ENCODE measurements at places on chromosomes 6 and 20.

DNA sequence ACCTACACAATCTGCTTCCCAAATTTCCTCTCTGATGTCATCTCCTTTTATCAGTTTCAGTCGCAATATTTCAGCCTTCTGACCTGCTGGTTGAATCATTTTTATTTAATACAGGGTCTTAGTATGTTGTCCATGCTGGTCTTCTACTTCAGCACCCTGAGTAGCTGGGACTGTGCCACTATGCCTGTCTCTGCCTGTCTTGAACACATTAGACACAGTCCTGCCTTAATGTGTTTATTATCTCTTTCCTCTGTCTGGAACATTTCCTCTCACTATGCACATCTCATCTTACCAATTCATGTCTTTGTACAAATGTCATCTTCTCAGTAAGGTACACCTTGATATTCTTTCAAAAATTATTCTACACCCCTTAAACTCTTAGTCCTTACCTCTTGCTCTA is 106.5 kb downstream of the THEMIS start:
- no peak for DNase-seq

GRCh38 chr6:153780011-153780410 is 259.0 kb upstream of the OPRM1 start:
- no peak for DNase-seq

DNA sequence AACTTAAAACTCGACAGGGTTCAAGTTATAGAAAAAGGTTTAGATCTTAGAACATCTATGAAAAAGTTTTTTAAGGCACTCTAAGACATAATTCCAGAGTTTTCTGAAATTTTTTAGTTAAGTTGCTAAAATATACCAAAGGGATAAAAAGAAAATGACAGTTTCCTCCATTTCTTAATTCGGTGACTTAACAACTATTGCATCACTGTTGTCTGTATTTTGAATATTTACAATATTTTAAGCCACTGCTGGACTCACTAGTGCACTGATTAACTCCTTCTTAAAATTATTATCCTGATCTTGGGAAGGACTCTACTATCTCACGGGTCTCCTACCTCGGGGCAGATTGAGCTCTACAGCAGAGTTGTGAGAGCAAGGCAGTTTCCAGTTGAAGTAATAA is 91.0 kb downstream of the ADGB start:
- DNase-seq, result no peak

DNA sequence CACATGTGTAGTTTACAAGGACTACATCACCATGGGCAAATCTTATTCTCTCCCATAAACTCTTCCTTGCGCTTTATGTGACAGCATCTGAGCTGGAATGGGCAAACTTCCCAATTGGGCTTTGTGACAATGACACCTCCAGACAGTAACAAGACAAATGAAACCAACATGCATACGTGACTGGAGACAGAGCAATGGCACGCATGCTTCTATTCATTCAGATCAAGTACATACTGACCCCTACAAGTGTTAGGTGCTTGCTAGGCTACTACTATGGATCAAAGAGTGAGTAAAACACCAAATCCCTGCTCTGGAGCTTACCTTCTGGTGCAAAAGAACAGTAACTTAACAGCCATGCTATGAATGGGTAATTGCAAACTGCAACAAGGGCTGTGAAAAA is 394.9 kb downstream of the BTBD9 start:
- DNase-seq, result no peak

- no peak for DNase-seq
These were observed 1.3 kb downstream of the SULF2 start for GRCh38 chr20:47783828-47784598.

DNA sequence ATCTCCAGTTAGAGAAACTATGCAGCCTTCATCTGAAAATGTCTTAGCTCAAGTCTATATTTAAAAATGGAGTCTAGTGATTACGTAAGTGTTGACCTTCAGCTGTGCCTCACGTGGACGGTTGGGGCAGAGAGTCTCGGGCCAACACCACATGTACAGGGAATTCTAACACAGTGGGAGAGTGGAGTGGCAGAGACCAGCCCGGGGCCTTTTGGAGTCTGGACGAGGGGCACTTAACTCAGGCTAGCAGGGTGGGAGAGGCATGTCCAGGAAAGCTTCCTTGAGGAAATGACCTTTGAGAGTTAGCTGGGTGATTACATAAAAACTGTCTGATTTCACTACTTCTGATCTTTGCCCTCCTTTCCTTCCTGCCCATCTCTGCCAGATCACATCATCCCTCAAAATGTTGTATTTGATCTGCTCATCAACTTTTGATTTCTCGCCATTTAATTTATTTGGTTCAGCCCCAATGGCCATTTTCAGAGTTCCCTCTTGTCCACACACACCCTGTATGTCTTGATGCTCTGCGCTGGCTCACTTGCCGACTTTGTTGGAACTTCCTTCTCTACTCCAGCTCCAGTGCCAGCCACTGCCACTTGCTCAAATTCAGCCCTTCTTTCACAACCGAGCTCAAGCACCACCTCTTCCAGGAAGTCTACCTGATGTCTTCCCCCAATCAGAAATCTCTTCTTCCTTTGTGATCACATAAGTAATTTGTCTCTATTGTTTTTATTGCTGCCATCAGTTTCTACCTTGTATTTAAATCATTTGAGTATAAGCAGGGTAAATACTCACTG is 2.6 kb downstream of the ARMC2 start:
- DNase-seq, result no peak

DNA sequence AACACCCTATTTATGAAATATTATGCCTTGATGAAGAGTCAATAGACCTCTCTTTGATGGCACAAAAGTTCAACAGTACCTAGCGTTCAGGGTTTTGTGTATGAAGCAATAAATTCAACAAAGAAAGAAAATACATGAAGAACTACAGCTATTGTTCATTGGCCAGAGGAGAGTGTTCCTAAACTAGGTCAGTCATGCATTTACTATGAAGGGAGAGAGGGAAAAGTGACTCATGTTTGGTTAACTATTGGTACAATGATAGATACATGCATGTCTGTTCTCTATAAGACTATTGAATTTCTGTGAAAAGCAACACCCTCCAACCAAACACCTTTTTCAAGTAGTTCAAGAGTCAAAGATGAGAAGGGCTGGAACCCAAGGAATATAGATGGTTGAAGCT is 50.7 kb downstream of the CLIC5 start:
- no peak for DNase-seq

GRCh38 chr6:129663531-129663930 is 46.4 kb downstream of the ARHGAP18 start:
- no peak for DNase-seq

DNA sequence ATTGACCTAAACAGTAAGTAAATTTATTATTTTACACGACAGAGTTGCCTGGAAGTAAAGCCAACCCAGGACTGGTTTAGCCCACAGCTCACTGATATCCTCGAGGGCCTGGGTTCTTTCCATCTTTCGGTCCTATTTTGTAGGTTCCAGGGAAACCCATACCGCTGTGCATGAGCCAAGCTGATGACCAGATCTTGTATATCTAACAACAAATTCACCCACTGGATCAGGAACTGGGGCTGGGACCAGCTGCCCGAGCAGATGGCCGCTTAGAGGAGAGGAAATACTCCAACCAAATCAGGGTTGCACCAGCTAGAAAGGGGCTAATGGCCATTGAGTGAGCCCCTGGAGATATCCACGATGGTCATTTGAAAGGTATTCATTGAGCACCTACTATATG is 139.2 kb downstream of the BACH2 start:
- DNase-seq, result no peak

- no peak for DNase-seq
These were observed 279.4 kb downstream of the RFPL4B start for GRCh38 chr6:112626468-112627082.

DNA sequence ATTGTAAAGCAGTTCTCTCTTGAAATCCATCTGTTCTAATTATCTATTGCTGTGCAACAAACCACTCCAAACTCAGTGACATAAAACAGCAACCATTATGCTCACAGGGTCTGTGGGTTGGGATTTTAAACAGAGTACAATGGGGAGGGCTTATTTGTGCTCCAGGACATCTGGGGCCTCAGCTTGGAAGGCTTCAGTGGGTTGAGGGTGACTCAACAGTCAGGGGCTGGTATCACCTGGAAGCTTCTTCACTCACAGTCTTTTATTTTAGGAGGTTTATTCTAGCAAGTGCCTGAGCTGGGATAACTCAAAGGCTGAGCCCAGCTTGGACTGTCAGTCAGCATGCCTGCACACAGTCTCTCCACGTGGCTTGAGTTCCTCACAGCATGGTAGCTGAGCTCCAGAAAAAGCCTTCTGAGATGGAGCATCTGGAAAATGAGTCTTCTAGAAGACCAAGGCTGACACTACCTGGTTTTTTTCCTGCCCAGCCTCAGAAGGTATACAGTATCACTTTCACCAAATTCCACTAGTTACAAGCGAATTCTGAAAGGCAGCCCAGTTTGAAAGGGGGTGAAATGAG is 234.6 kb upstream of the ID4 start:
- no peak for DNase-seq

DNA sequence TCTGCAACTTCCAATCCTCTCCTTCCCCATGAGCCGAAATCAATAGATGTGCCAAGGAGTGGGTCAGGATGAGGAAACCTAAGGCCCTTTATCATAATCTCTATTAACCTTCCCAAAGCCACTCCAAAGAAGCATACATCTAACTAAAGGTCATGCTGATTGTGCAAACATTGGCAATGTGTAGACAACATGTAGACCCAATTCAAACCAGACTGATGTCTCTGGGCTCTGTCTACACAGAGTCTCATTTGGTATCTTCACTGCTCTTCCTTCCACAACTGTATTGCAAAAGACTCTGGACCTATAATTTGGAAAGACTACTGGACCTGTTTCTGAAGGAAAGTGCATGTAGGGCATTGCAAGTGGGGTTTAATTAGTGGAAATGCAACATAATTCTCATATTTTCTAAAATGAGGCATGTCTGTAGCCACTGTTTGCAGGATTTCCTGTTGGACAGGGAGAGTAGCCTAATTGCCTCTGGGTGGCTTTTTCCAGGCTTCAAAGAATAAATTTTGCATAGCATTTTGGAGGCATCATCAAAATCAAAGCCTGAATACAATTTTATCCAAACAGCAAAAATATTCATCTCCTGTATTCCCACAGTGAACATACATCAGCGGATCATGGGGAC is 35.0 kb upstream of the MLIP start:
- no peak for DNase-seq

GRCh38 chr6:82365016-82365795 is 1.6 kb downstream of the TPBG start:
- DNase-seq, result no peak

GRCh38 chr6:22250486-22250885 is 46.4 kb downstream of the PRL start:
- no peak for DNase-seq

DNA sequence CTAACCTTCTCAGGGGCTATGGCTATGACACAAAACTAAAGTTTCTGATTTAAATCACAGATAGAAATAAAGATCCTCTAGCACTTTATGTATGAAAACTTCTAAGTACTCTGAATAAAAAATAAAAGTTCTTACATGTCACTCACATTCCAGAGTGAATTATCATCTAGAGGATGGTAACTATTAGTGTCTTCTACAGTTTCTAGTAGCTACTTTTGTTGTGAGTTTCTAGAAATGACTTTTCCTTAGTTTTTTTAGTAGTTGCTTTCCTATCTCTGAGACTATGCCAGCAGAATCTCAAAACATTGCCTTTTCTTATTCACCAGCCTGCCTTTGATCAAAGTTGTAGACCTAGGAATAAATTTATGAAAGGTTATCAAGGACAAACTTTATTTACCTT is 10.1 kb downstream of the ZNF318 start:
- DNase-seq, result no peak

DNA sequence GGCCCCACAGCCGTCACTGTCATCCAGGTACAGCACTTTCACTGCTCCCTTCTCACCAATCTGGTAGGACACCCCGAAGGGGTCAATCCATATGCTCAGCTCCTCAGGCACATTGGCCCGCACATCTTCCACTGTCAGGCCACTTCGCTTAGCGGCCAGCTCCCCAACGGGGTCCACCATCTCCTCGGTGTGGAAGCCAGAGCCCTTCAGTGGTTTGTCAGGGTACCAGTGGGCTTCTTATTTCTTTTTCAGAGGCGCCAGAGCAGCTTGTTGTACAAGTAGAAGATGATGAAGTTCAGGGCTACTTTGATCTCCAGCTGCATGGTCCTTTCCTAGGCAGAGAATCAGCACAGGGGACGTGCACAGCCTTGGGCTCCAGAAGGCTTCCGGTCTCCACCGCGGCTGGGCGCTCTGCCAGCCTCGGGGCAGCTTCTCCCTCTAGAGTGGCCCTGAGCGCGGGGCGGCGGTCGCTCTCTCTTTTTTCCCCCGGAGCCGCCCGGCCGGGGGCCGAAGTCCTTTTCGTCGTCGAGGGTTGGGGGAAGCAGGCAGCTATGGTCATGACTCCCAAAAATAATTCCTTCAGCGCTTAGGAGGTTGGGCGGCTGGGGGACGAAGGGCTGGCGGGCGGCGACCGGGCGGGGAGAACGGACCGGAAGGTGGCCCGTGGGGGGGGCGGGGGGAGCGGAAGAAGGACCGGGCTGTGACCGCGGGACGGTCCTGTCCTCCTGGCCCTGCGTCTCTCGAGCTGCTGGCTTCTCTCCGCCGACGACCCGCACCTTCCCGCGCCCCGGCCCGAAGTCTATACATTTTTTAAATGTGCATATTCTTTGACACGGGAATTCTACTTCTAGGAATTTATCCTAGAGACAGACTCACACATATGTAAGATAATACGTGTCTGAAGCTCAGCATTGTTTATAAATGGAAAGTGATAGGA is 6.5 kb upstream of the ZSCAN9 start:
- DNase-seq, result no peak

DNA sequence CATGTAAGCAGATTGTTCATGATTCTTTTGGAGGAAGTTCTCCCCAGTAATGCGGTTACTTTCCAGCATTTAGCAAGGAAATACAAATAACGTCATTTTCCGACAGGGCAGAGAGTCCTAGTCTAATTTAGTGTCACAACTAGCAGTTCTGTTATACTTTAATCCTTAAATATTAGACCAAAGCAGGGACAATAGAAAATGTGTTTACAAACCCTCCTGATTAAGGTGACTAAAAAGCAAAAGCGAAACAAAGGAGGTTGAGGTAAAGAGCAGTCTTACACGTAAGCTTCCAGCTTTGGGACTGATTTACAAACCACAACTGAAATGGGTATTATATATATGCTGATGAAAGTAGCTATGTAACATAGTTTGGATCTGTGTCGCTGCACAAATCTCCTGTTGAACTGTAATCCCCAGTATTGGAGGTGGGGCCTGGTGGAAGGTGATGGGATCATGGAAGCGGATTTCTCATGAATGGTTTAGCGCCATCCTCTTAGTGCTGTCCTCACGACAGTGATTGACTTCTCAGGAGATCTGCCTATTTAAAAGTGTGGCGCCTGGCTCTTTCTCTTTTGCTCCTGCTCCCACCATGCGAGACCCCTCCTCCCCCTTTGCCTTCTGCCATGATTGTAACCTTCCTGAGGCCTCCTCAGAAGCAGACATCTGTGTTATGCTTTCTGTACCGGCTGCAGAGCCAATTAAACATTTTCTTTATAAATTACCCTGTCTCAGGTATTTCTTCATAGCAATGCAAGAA is 81.9 kb downstream of the PLCB1 start:
- no peak for DNase-seq

GRCh38 chr20:48725555-48725991 is 102.2 kb downstream of the PREX1 start:
- DNase-seq, result no peak

GRCh38 chr6:32943864-32944649 is 3.2 kb upstream of the HLA-DMB start:
- DNase-seq, result no peak
